ENCODE measurements at places on chromosomes 5 and 9.

DNA sequence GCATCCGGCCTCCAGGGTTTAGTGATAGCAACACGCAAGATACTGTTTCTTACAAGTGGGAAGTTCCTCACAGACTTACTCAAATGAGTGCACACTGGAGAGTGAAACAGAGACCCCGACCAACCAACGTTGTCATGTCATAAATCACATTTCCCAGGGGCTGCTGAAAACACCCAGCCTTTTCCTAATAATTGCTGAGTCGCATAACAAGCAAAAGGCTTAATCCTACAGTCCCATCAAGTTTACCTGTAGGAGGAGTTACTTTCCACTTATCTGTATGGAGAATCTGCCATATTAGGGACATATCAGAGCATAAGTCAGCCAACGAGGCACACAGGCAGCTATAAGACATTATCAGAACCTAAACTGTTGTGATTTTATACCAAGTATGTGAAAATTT lies 156.4 kb upstream of the LHFPL2 start:
- no peak overlapping the region for H3K27ac ChIP-seq
- H3K4me1 ChIP-seq: peaks cover under 1% of the 10 kb centered on the region
- H3K4me3 ChIP-seq: no peak overlapping the region
- H3K27me3 ChIP-seq: no peaks in the 10 kb centered on the region

- H3K27me3 ChIP-seq: peaks cover 66% of the 10 kb centered on the region
- H3K27ac ChIP-seq: no peak overlapping the region
- H3K4me3 ChIP-seq: peak overlapping the region; percentile 75
- peak; percentile 95 for DNase-seq
- H3K36me3 ChIP-seq: no peaks in the 10 kb centered on the region
- H3K4me1 ChIP-seq: peaks cover 3% of the 10 kb centered on the region
Measured at GRCh38 chr5:73215891-73216610, 43.1 kb downstream of the TMEM174 start.

GRCh38 chr9:90767523-90768100 lies 34.0 kb upstream of the SYK start:
- no peaks in the 10 kb centered on the region for H3K27me3 ChIP-seq
- H3K27ac ChIP-seq: no peak overlapping the region
- peak overlapping the region; percentile 2 for H3K4me3 ChIP-seq
- no peaks in the 10 kb centered on the region for H3K4me1 ChIP-seq
- no peaks in the 10 kb centered on the region for H3K36me3 ChIP-seq

DNA sequence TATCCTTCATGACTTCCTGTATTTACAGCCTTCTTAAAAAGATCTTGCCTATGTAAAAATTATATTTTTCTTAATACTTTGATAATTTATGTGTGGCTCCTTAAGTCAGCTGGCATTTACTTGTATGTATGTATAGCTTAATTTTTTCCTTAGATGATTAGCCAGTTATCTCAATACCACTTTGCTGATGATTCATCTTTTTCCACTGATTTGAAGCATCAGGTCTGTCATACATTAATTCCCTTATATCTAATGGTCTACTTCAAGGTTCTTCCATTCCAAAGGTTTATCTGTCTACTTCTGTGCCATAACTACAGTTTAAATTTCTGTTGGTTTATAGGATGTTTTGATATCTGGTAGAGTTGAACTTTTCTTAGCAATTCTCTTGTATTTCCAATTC lies 44.9 kb upstream of the MTMR12 start:
- no peak overlapping the region for H3K27ac ChIP-seq
- no peak for DNase-seq
- no peaks in the 10 kb centered on the region for H3K4me1 ChIP-seq
- no peaks in the 10 kb centered on the region for H3K27me3 ChIP-seq

GRCh38 chr5:6216471-6217075 lies 161.8 kb downstream of the MED10 start:
- no peaks in the 10 kb centered on the region for H3K4me1 ChIP-seq
- no peaks in the 10 kb centered on the region for H3K27me3 ChIP-seq
- no peak overlapping the region for H3K27ac ChIP-seq
- H3K36me3 ChIP-seq: no peaks in the 10 kb centered on the region
